ENCODE measurements at places on chromosomes 7 and 10.

DNA sequence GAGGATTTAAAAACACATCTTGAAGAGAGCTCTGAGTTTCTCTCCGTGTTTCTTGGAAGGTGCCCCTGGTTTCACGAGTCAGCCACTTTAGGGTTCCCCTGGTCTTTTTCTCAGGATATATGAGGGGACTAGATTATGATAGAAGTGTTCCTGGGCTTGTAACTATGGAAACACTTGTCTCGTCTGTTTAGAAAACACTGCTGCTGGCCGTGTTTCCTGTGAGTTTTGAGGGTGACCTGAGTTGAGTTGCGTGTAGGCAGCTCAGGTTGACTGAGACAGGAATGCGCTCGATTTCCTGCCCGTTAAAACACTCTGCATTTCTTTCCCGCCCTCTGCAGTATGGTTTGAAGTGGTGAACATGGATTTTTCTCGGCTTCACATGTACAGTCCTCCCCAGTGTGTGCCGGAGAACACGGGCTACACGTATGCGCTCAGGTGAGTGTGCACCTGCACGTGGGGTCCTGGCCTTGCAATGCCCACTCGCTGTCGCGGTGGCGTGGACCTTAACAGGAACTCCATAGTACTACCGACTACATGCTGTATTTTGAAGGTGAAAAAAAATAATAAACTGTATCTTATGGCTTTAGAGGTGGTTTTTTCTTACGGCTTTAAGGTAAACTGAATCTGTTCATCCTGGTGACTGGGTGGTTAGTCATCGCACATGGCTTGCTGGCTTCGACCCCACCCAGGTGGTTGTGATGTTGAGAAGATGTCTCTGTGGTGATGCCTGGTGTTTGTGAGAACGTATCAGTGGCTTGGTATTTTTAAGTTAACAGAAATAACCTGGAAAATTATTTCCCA, at the start of gene SUN1:
TSS of gene SUN1 (plus strand) at position 310 of the 801 bp plus-strand sequence. CDS start at position 359, 49 bp downstream.
- peak; percentile 48 for DNase-seq

DNA sequence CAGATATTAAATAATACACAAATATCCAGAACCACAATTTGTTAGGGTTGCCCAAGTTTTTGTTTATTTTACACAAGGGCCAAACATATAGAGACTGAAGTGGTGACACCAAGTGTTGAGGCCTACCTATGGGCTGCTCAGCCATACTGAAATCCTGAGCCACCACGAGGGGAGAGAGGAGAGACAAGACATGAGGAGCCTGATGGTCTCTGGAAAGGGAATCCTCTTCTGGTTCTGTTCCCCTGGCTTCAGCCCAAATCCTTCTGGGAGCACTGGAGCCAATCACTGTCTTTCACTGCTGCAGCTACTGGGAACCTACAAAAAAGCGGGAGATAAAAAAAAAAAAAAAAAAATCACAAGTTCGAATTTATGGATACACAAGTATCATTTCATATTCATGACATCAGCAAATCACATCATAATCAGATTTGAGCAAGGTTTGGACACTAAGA, 1.9 kb downstream of the SKIDA1 start:
- no peak for DNase-seq

DNA sequence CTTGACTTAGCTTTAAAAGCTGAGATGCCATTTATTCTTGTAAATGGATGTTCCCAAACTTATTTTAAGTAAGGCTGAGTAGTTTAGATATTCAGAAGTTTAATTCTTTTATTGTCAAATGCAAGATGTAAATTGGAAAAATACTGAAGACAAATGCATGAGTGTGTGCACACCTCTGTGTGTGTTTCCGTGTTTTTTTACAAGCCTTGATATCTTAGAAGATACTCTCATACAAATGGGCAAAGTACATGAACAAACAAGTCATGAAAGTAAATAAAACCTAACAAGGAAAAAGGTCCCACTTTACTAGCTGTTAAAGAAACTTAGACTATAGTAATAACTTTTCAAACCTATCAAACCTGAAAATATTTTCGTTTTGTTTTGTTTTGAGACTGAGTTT, 29.0 kb downstream of the ACSL5 start:
- no peak for DNase-seq

DNA sequence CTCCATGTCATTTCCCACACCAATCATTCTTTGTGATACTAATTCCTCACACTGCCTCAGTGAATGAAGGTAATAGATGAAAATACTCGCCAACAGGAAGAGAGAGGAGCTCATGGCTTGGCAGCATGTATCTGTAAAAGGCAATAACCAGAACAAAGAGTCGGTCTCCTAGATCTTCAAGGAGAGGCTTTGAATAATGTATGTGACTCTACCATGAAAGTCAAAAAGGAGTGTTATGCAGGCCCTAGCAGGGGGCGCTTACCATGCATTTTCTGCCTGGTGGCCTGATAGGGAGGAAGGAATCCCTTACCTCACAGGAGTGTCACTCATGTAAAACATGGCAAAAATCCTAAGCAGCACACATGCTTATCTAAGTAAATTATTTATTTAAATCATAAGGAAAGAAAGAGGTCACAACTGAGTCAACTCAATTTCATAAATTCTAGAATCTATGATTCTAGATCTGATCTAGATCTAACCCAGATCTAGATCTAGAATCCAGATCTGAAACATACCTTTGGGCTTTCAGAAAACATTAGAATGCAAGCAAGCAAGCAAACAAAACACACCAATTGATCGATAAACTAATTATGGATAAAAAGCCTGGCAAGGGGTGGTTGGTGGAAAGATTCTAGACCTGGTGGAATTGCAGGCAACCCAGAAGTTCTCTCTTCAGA, 226.3 kb upstream of the KLF6 start:
- DNase-seq = no peak

DNA sequence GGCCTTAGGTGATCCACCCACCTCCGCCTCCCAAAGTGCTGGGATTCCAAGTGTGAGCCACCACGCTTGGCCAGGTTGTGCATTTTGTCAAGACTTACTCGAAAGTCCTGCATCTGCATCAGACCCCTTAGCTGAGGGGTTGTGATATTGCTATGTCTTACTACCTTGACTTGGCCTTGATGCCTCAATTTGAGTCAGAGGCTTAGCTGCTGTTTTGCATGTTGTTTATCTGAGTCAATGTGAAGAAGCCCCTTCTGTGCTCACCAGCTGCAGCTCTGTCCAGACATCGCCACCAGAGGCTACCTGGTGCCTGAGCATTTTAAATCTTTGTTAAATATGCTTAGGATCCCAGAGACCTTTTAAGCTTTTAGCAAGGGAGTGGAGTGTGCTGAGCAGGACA, 18.1 kb downstream of the UBE2D4 start:
- no peak for DNase-seq
